ENCODE measurements at places on chromosomes 12 and 14.
A peak's percentile ranks its signal among the peaks of the same experiment; 100 is the strongest.

DNA sequence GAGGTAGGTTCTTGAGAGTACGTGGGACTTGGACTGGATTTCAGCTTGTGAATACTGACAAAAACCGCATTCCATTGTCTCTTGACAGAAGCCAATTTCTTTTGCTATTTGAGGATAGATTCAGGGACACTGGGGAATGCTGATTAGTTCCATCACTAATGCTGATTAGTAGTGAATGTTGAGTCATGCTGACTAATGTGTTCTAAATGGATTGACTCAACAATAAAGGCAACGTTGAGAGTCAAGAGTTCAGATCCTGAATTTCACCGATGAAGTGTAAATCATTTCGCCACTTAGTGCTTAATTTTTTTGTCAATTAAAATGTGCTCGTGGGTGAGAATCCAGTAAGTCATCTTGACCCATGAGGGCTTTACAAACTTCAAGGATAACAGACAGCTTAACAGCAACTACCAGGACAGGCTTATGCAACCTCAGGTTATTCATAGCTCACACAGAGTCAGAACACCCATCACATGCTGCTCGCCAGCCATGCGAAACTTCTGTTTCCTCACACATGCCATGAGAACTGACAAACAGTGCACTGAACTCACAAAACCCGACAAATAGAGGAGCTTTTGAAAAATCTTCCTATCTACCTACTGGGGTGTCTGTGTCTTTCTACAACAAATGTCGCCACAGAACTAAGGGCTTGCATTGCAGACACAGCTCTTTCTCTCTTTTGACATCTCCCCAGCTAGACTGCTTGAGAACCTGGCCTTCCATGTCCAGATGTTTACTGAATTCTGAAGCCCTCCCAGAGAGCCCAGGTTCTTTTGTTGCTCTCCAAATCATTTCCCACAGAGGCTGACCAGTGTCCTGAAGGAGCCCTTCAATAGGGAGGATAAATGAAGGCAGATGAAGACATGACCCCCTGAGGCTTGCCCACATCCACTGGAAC is 316.4 kb downstream of the ZFP36L1 start:
- peak overlapping the region; percentile 81 for H3K27ac ChIP-seq
- no peaks in the 10 kb centered on the region for H3K36me3 ChIP-seq
- DNase-seq, result peak; percentile 59
- no peak overlapping the region for H3K4me3 ChIP-seq

DNA sequence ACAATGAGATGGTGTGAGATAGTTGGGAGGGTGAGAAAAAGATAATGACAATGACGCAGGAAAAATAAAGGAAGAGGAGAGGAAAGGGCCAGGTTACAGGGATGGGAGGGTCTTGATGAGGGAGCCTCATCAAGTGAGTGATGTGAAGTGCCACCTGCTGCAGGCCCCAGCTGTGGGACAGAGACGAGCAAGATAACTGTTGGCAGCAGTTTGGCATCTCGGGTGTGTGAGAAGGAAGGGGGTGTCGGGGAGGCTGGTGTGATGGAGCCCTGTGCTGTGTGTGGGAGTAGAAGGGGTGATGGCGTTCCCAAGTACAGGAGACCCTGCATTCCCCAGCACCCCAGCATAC is 11.4 kb upstream of the TAC3 start:
- H3K27me3 ChIP-seq, result no peaks in the 10 kb centered on the region
- H3K4me1 ChIP-seq, result peaks cover 13% of the 10 kb centered on the region
- no peak for DNase-seq
- no peak overlapping the region for H3K4me3 ChIP-seq

GRCh38 chr12:132447731-132448462 is 42.1 kb upstream of the FBRSL1 start:
- H3K4me1 ChIP-seq, result peaks cover 10% of the 10 kb centered on the region
- DNase-seq, result no peak
- H3K27ac ChIP-seq, result no peak overlapping the region
- no peak overlapping the region for H3K4me3 ChIP-seq
- no peaks in the 10 kb centered on the region for H3K36me3 ChIP-seq
- peaks cover 64% of the 10 kb centered on the region for H3K27me3 ChIP-seq

DNA sequence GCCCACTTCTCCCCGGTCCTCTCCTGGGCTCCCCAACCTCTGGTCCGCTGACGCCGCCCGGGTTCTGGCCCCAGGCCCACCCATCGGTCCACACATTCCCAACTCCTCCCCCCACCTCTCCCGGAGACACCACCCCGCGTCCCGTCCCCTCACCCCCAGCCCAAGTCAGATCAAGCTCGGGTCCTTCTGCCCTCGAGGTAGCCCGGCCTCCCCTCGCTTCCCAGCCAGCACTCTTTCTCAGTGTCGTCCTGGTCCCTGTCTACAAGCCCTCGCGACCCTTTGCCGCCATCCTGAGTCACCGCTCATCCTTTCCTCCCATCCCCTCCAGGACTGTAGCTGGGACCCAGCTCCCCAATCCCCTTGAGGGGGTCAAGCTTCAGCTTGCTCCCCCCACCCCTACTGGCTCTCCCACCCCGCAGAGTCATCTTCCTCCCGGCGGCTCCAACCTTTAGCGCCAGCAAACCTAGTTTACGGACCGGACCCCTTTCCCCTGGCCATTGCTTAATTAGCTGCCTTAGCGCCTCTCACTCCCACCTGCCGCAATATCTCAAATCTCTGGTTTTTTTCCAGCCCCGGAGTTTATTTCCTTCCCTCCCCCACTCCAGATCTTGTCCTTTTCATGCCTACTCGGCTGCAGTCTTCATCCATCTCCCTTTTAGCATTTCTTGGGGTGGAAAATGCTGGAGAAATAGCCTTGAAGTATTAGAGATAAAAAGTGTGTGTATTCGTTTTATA is 1.1 kb downstream of the PPP4R4 start:
- H3K27me3 ChIP-seq, result peaks cover 20% of the 10 kb centered on the region
- H3K4me3 ChIP-seq, result peak overlapping the region; percentile 97
- peak; percentile 72 for DNase-seq

DNA sequence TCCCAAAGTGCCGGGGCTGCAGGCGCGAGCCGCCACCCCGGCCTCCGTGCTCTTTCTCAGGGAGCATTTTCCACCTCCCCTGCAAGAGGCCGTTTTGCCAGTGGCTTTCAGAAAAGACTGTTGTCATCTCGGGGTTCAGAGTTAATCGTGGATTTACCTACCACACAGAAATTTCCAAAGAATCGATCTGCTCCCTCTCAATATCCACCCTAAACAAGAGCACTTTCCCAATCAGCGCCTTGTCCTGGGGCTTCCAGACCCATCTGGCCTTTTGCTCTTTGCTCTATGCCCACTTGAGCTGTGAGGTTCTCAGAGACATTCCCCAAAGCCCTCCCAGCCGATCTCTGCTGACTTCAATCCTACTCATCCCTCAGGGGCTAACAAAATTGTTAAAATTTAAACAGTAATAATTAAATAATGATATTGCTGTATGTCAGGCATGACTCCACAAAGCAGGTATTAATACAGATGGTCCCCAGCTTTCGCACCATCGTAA is 86.6 kb downstream of the NINJ2 start:
- H3K27me3 ChIP-seq, result peaks cover 12% of the 10 kb centered on the region
- DNase-seq, result no peak
- no peak overlapping the region for H3K4me3 ChIP-seq
- peaks cover 43% of the 10 kb centered on the region for H3K4me1 ChIP-seq
- no peak overlapping the region for H3K27ac ChIP-seq

GRCh38 chr12:6471989-6472360 is 1.5 kb upstream of the VAMP1 start:
- H3K27ac ChIP-seq, result no peak overlapping the region
- H3K36me3 ChIP-seq, result no peaks in the 10 kb centered on the region
- no peak for DNase-seq
- peaks cover 12% of the 10 kb centered on the region for H3K4me1 ChIP-seq

DNA sequence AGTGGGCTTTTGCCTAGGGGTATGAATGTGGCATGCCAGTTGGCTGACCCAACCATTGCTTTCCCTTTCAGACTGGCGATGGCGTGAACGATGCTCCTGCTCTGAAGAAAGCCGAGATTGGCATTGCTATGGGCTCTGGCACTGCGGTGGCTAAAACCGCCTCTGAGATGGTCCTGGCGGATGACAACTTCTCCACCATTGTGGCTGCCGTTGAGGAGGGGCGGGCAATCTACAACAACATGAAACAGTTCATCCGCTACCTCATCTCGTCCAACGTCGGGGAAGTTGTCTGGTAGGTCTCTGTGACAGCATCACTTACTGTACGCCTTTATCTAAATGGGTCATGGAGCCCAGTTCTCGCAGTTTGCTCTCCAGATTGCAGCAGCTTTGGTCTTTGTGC is 61.1 kb downstream of the ATP2A2 start:
- DNase-seq, result no peak
- H3K4me3 ChIP-seq, result no peak overlapping the region
- no peak overlapping the region for H3K27ac ChIP-seq
- H3K27me3 ChIP-seq, result no peaks in the 10 kb centered on the region

GRCh38 chr12:7542813-7543212 is 39.2 kb upstream of the CD163 start:
- no peaks in the 10 kb centered on the region for H3K27me3 ChIP-seq
- H3K4me3 ChIP-seq, result no peak overlapping the region
- H3K27ac ChIP-seq, result no peak overlapping the region

- no peak overlapping the region for H3K27ac ChIP-seq
- no peaks in the 10 kb centered on the region for H3K36me3 ChIP-seq
- DNase-seq, result peak; percentile 39
- H3K4me3 ChIP-seq, result no peak overlapping the region
- H3K27me3 ChIP-seq, result no peaks in the 10 kb centered on the region
These were observed 376.0 kb downstream of the C12orf75 start for GRCh38 chr12:105706321-105706972.

DNA sequence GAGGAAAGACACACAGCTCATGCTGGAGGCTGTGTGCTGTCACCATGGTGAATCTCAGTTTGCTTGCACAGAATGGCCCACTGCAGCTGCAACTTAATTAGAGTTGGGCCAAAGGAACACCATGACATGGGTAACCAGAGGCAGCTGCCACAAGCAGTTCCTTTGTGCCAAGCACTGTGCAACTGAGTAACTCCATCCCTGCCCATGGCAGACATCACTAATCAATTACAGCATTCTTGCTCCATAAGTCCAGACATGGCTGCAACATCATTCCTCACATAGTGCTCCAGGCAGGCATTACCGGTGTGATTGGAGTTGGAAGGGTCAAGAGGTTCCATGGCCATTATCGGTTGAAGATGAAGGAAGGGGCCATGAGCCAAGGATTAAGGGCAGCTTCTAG is 207.0 kb downstream of the RBM19 start:
- no peaks in the 10 kb centered on the region for H3K27me3 ChIP-seq
- no peak overlapping the region for H3K27ac ChIP-seq
- H3K36me3 ChIP-seq, result no peaks in the 10 kb centered on the region
- H3K4me3 ChIP-seq, result no peak overlapping the region
- H3K4me1 ChIP-seq, result peaks cover 19% of the 10 kb centered on the region
- no peak for DNase-seq

- H3K36me3 ChIP-seq, result no peaks in the 10 kb centered on the region
- no peak overlapping the region for H3K27ac ChIP-seq
- H3K27me3 ChIP-seq, result no peaks in the 10 kb centered on the region
- no peaks in the 10 kb centered on the region for H3K4me1 ChIP-seq
These were observed 216.1 kb downstream of the SLC38A4 start for GRCh38 chr12:46609674-46610073.

DNA sequence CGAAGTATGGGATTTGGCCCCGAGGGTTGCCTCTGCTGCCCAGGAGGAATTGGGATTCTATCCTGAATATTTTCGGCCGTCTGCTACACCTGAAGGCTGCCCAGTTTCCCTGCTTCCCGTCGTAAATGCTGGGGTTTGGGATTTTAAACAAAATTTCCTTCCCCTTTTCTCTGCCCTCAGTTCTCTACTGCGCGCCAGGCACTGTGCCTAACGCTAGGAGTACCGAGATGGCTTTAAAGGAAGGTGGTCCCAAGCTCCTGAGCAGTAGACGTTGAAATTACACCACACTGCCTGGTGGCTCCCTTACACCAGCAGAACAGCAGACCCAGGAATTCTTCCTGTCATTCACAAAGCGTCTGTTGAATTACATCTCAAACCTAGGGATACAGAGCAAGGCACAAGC is 566 bp upstream of the PRDM4 start:
- H3K27ac ChIP-seq, result no peak overlapping the region
- DNase-seq, result peak; percentile 49
- peak overlapping the region; percentile 82 for H3K4me3 ChIP-seq
- H3K36me3 ChIP-seq, result no peaks in the 10 kb centered on the region

GRCh38 chr12:848882-849527 is 96.6 kb downstream of the WNK1 start:
- no peaks in the 10 kb centered on the region for H3K36me3 ChIP-seq
- no peaks in the 10 kb centered on the region for H3K4me1 ChIP-seq
- H3K4me3 ChIP-seq, result no peak overlapping the region

All from neural progenitor cell (in vitro differentiated cells).